T-helper 9 cell (primary cell): ENCODE measurements at places on chromosomes 12 and 14.

DNA sequence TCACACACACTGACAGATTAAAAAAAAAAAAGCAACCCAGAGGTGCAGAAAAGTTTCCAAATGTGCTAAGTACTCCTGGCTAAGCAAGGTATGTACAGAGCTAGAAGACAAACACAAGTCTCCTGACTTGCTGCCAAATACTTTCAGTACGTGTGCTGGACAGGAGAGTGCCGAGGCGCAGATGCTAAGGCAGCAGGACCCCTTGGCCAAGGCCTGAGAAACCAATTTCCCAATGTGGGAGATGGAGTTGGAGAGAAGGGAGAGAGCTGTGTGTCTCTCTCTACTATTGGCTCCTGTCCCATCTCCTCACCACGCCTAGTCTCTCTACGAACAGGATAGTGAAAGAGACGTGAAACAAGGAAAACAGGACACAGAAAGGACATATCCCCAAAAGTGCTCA lies 5.3 kb downstream of the SPRYD3 start:
- no peak for DNase-seq

DNA sequence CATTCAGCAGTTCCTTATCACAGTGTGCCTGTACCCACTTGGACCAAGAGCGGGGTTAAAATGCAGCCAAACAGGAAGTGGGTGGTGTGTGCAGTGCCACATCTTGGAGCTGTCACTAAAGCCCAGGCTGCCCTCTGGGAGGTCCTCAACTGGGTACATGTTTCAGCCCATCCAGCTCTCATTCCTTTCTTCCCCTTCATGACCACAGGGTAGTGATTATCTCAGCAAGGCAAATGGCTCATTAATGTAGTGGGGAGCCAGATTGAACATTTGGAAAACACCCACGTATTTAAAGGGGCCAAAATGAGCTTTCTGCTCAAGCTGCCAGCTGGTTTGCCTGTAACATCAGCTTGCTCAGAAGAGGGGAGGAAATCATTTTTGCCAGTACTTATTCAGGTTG lies 210.8 kb upstream of the BTG1 start:
- DNase-seq = no peak

DNA sequence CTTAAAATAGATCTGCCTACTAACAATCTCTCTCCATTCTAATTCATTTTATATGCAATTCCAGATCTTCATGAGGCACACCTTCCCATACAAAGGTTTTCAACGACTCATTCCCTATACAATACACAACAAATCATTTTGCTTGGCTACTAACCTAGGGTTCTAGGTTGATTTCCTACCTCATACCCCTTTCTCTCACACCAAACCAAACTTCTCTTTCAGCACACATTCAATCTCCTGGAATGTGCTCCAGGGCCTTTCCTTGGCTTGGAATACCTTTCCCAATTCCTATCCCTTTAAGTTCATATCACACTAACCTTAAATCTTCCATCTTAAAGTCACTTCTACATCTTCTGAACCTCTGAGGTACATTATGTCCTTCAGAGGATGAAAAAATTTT lies 38.7 kb upstream of the MTERF2 start:
- DNase-seq = no peak

GRCh38 chr14:92729634-92730358 lies 18.6 kb downstream of the LGMN start:
- DNase-seq = no peak

DNA sequence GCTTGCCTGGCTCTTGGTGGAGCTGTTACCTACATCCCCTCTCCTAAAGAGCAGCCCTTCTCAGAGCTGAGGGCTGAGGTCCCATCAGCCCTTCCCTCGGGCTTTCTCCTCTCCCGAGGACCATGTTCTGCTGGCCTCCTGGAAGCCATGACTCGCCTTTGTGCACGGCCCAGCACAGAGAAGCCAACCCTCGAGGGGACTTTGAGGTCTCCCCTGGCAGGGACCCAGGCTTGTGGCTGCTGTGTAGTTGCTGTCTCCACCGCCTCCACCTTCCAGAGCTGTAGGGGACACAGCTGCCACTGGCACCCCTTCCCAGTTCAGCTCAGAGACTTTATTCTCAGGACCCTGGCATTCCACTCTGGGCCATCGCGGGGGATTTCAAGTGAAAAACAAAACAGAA lies 22.9 kb upstream of the CCND2 start:
- DNase-seq = no peak

GRCh38 chr12:31931796-31932715 lies 27.2 kb upstream of the RESF1 start:
- no peak for DNase-seq

DNA sequence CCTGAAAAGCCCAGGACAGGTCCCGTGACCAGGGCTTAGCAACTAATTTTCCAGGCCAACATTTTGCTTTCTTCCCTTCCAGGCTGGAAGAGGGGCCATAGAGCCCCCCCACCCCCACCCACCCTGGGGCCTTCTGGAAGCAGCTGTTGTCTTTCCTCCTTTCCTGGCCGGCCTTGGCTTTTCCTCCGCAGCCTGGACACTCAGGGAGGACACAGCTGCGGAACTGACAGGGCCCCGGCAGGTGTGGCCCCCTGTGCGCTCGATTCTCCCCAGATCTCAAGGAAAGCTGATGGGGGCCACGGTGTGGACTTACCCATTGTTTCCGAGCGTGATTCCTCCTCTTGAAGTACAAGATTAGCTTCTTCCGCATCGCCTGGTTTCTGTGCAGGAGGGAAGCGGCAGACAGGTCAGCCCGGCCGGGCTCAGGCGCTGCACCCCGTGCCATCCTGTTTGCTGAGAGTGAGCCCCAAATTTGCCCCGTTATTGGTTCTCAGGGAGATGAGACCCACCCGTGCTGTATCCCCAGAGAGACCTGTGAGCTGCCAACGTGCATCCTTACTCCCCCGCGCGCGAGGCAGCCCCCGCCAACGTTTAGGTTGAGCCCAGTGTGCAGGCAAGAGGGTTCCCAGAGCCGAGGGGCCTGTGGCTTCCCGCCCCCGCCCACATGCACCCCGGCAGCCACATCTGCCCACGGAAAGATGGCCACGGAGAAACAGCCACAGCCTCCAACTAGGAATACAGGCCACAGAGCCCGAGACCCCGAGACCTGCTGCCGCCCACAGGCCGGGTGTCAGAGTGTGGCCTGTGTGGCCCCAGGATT lies 129.6 kb downstream of the NCOR2 start:
- no peak for DNase-seq

DNA sequence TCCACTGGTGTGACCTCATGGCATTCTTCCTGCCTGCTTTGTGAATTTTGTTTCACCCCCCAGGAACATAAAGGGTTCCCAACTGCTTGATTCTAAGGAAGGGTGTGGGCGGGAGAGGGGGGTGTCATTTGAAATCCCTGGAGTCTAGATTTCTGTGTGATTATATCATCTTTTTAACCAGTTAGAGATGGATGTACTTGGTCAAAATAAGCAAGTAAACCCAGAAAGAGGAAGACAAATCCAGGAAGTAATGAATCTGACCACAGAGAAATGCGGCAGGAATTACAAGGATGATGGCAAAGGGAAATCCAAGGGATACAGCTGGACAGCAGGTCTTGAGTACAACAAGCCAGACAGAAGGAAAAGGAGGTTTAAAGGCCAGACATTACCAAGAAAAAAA lies 38.9 kb downstream of the DMAC2L start:
- no peak for DNase-seq

DNA sequence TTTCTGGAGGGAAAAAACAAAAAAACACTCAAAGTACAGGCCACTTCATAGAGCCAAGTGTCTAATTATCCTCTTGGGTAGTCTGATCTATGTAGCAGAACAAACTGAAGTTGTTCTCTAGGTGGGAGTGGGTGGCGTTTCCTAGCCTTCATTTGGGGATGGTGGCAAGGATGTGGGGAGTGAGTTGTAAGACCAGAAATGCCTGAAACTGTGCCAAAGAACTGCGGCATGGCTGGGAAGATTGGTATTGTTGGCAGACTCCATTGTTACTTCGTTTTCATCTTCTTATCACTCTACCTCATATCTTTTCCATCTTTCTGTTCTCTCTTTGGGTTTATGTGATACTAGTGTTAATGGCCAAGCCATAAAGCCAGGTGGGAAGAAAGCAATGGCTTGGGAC lies 177.3 kb upstream of the DDHD1 start:
- no peak for DNase-seq

DNA sequence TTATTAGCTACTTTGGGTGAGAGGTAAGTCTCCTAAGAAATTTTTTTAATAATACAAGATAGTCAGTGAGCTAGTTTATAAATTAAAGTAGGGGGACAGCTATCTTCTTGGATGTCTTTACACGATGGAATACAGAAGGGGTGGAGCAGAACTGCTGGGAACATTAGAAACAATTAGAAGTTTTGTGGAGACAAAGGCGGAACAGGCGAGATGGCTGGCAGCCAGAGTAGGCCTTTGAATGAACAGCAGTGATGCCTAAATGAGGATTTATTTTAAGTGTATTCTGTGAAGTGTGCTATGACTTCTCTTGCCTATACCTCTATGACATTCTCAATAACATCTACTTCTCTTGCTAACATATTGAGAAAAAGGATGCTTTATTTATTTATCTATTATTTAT lies 1345.3 kb upstream of the SEL1L start:
- DNase-seq = no peak

DNA sequence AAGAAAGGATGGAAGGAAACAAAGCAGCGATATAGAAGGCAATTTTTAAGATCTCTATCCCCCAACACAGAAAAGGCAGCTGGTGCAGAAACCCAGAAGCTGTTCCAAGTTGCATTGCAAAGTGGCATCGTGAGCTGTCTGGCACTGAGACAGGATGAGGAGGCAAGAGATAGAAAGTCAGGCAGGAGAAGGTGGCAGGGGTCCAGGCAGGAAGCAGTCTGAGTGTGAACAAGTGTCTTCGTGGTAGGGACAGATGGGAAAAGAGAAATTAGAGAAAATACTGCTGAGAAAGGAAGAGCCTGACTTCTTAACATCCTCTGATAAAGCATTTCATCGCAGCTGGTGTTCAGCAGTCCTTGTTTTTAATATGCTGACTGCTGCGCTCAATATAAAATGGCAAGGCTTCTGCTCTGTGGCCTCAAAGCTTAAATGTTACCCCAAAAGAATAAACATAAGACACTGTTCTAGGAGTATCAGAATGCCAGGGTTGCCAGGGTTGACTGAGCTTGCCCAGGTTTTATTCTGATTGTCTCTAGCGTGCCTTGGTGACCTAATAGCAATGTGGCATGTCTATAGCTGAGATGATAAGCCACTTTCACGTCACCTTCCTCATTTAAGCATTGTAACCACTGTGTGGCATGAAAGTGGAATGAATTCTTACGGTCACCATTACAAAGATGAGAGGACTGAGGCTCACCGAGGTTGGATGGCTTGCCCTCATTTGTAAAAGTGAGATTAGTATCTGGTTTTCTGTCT lies 397.6 kb downstream of the NUAK1 start:
- DNase-seq = no peak

DNA sequence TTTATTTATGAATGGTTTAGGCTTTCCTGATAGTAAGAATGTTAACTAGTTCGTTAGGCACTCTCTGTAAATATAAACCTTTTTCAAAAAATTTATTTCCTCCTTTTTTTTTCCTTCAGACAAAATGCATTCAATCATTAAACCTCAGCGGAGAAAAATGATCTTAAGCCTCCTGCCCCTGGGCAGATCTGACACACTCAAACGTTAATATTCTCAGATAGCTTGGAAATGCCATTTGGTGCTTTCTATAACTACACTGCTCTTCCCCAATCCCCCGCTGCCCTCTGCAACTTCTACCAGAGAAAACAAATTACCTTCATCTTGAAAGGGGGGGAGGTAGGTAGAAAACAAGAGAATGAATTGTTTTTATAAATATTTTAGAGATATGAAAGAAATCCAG lies 521.2 kb downstream of the MED13L start:
- DNase-seq = no peak

GRCh38 chr12:131471271-131471905 lies 239.5 kb upstream of the SFSWAP start:
- DNase-seq = no peak

- peak; percentile 53 for DNase-seq
Observed at GRCh38 chr12:69900720-69901131, 75.7 kb downstream of the MYRFL start.

DNA sequence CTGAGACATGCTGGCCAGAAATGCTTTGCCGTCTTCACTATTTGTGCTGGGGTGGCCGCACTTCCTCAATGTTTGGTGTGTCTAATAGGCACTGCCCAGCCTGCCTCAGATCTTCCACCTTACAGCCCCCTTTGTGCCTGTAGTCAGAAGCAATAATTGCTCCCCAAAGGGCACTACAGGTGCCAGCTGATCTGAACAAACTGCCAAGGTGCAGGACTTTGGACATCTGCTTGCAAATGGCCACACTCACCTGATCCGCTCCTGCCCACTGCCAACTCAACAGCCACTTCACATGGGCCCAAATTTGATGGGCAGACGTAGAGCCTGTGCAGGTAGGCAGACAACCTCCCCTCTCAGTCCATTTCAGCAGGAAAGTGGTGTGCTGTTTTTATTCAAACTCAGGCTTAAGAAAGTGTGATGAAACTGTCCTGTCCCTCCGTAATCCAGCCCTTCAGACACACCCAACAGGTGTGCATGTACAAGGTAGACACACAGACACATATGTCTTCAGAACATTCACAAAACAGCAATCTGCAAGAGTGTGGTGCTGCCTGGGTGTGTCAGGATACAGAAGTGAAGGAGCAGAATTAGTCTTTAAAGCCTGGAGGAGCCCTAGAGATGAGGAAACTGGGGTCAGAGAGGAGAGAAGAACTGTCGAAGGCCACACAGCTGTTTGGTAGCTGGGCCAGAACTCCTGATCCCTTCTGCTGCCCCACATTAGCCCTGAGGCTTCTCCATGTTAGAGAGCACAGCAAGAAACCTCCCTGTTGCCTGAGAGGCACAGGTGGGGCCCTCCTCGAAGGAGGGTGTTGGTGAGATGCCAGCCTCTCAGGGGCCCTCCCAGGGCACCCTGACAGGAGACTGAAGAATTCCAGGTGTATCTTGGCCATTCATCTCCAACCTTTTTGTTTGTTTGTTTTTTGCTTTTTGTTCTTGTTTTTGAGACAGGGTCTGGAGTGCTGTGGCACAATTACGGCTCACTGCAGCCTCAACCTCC lies 4.4 kb upstream of the KRT75 start:
- DNase-seq = no peak

DNA sequence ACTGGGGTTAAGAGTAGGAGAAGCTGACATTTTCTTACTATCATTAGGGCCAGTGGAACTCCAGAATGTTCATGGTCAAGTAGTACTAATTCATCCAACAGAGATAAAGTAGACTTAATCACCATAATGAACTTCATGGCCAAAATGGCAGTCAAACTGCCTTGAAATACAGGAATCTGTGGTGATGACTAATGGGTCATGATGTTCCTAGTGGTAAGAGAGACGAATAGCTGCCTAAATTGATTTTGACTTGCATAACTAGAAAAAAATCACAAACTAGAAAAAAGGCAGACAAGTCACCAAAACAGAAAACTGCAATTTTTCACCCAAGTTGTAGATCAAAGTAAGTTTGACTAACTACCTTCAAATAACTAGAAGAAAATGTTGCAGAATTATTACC lies 138.5 kb downstream of the MGAT4C start:
- DNase-seq = no peak
